ENCODE measurements at places on chromosomes 2 and 18.

GRCh38 chr2:216606551-216607276 lies 26.5 kb upstream of the IGFBP2 start:
- peak; percentile 12 for DNase-seq

DNA sequence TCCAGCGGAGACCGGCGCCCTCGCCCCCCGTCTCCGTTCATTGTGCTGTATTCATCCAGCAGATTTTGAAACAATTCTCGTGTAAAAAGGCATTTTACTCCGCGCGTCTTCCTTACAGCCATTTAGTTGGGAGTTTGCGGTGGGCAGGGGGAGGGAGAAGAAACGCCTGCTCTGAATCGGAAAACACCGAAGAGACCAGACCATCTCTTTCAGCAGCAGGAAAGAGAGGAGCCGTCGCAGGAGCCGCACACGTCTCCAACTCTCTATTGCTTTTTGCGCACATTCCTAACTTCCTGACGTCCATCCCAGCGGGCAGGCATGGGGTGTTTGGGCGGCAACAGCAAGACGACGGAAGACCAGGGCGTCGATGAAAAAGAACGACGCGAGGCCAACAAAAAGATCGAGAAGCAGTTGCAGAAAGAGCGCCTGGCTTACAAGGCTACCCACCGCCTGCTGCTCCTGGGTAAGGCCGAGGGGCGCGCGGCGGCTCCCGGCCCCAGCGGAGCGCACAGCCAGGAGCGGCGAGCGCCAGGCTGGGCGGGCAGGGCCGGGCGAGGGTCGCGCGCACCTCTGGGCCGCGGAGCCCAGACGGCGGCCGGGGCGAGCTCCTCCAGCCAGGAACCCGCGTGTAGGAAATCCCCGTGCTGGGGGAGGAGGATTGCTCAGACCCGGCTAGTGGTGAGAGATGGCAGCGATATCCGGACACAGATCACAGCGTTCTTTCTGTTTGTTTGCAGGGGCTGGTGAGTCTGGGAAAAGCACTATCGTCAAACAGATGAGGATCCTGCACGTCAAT lies 63.2 kb downstream of the GNAL start:
- no peak for DNase-seq

- DNase-seq = no peak
These were observed 25.2 kb upstream of the CYTIP start for GRCh38 chr2:157468931-157469708.

DNA sequence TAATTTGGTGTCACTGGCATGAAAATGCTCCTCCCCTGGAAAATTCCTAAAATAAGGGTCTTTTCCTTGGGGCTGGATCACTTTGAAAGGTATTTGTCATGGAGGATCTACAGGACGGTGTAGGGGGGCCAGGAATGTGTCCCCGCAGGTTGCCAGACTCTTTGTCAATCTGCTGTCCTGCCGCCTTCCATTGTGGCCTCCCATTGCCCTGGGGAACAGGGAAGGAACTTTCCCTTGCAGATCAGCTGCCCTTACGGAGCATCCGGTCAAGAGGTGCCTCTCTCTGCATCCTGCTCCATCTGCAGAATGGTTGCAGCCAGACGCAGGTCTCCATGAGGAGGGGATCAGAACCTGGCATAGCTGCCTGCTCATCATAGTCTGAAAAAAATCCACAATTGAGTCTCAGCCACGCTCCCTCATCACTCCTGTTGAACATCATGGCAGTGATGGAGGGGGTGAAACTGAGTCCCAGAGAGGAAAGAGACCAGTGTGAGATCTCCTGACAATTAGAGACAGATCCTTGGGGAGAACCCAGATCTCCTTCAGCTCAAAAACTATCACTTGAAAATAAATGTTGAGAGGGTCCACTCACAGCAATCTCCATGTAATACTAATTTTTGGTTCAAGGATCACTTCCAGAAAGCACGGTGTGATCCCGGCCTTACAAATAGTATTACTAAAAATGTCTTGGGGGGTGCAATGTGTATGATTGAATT lies 244.8 kb downstream of the MYCN start:
- no peak for DNase-seq

- no peak for DNase-seq
These were observed 14.6 kb upstream of the SLC9A2 start for GRCh38 chr2:102604769-102605168.

GRCh38 chr2:163757814-163758213 lies 22.0 kb upstream of the FIGN start:
- DNase-seq = no peak

DNA sequence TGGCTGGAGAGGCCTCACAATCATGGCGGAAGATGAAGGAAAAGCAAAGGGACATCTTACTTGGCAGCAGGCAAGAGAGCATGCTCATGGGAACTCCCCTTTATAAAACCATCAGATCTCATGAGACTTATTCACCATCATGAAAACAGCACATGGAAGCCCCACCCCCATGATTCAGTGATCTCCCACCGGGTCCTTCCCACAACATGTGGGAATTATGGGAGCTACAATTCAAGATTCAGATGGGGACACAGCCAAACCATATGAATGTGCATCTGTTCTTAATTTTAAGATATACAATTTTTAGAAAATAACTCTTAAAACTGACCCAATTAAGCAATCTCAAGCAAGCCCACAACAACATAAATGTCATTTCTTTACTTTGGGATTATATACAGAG lies 12.6 kb downstream of the C18orf63 start:
- DNase-seq = no peak
